Left ventricle myocardium superior (tissue), 1 donor: ENCODE measurements at places on chromosomes 1 and 21. TPM values are rescaled to one million over a fixed set of nuclear protein-coding genes. Genes with fewer than 3 reads are reported as not detected.

DNA sequence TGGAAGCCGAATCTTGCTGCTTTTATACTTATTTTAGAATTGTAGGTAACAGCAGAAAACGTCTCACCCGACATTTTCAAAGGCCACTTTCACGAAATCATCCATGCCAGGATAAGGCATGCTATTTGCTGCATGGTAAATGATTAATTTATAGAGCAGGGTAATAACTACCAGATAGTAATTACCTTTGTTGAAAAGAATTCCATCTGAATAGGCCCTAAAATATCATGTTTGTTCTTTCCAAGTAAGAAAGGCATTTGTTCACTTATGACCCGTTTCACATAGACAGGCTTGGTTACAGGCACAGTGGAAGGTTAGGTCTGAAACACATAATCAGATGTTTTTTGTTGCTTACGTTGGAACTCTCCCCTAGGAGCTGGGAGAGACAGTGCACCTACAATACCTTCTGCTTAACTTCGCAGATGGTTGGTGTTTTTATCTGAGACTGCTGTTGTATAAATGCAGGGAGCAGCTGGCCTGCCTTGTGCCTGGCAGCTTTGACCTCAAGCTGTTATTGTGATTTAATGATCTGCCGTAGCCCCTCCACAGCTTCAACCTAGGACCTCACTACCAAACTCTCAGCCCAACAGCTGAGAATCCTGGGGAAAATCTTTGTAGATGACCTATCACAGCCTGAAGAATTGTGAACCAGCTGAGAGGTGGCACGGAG, 1.6 kb downstream of the SLC44A3 start:
- no peak for DNase-seq

DNA sequence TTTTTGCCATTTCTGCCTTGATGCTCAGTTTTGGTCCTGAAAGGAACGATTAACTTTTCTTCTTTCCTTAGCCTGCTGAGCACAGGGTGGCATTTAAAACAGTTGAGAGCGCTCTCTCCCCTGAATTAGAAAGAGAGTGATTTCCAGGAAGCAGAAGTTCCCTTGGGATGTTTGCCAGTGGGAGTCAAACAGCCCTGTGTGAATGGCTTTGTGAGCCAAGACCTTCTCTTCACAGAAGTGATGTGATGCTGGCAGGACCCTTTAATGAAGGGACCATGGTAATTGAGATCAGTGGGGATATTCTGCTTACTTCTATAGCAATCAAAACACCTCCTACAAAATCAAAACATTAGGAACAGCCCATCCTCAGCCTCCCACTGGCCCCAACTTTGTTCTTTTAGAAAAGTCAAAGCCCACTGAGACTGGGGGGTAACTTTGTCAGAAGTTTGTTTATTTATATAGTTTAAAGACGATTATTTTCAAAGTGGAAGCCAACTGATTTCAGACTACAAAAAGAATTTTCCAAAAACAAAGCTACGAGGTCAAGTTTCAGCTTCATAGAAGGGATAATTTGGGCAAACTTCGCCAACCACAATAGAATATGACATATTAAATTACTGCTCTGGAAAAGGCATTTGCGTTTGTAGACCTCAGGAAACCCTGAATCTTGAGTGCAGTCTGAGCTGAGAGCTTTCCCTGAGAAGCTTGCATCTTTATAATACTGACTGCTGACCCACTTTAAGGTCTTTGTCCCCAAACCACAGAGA, 122.7 kb downstream of the GABPA start:
- no peak for DNase-seq

- no peak for DNase-seq
These were observed 35.8 kb upstream of the PLXNA2 start for GRCh38 chr1:208279826-208280588.

The AJAP1 gene
- 0.05 TPM for total RNA-seq

The SPATA46 gene
- total RNA-seq = not detected
